ENCODE measurements at places on chromosomes 7 and 10.

- H3K4me3 ChIP-seq: no peak overlapping the region
- DNase-seq: no peak
- no peaks in the 10 kb centered on the region for H3K4me1 ChIP-seq
Measured at GRCh38 chr10:110485541-110485940, 12.2 kb upstream of the DUSP5 start.

DNA sequence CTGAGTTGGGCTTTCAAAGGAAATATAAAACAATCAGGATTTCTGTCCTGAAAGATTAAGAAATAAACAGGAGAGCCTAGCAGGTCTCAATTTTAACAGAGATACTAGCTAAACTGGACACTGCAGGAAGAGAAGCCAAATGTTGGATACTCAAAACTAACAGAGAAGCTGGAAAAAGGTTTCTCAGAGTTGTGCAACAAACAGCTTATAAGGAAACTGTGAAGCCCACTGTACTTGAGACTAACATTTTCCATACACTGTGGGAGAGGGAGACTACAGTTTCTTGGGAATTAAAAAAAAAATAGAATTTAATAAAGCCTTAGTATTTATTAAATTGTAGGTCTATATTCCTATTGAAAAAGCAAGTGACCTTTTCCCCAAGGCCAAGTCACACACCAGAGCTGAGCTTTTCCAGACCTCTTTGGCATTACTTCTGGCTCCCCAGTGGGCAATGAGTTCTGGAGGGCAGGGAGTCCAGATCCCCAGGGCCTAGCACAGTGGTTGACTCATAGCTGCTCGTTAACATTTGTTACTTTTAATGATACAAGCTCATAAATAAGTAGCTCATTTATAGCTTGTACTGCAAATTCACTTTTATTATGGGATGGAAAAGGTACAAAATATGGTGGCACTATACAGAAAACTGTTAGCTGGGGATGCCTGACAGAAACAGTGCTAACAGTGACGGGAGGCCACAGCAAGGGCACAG, 68.3 kb downstream of the MINDY3 start:
- H3K27me3 ChIP-seq: no peaks in the 10 kb centered on the region
- no peak overlapping the region for H3K4me3 ChIP-seq
- DNase-seq: peak; percentile 74
- H3K4me1 ChIP-seq: peaks cover 25% of the 10 kb centered on the region
- peak overlapping the region; percentile 74 for H3K27ac ChIP-seq

- DNase-seq: peak; percentile 46
- no peaks in the 10 kb centered on the region for H3K4me1 ChIP-seq
- no peak overlapping the region for H3K27ac ChIP-seq
- H3K36me3 ChIP-seq: no peaks in the 10 kb centered on the region
- no peak overlapping the region for H3K4me3 ChIP-seq
Measured at GRCh38 chr7:152870106-152870693, 110.6 kb downstream of the ACTR3B start.

GRCh38 chr7:127512663-127513062, 72.7 kb downstream of the GCC1 start:
- H3K4me1 ChIP-seq: no peaks in the 10 kb centered on the region
- no peak overlapping the region for H3K4me3 ChIP-seq
- DNase-seq: no peak
- no peaks in the 10 kb centered on the region for H3K36me3 ChIP-seq
- no peaks in the 10 kb centered on the region for H3K27me3 ChIP-seq

GRCh38 chr7:55152516-55152915, 133.7 kb downstream of the EGFR start:
- no peak overlapping the region for H3K27ac ChIP-seq
- H3K4me3 ChIP-seq: no peak overlapping the region
- no peaks in the 10 kb centered on the region for H3K27me3 ChIP-seq
- H3K36me3 ChIP-seq: peaks cover 87% of the 10 kb centered on the region
- H3K4me1 ChIP-seq: no peaks in the 10 kb centered on the region

- peak within 1 kb of the TSS; percentile 64 for H3K27ac ChIP-seq
- no peaks in the 10 kb centered on the region for H3K36me3 ChIP-seq
- H3K27me3 ChIP-seq: no peaks in the 10 kb centered on the region
Measured at GRCh38 chr10:75431180-75432111, at the start of gene LRMDA. TSS of gene LRMDA (plus strand) at chr10:75431624.

GRCh38 chr7:92244808-92245486, 767 bp downstream of the KRIT1 start:
- peak overlapping the region; percentile 96 for H3K27ac ChIP-seq
- peak overlapping the region; percentile 80 for H3K4me3 ChIP-seq
- H3K4me1 ChIP-seq: peaks cover 31% of the 10 kb centered on the region
- no peak for DNase-seq
- H3K36me3 ChIP-seq: peaks cover 10% of the 10 kb centered on the region

Measured in tibial artery (tissue), 4 donors.